ENCODE measurements at places on chromosomes 4 and X.

GRCh38 chrX:68808686-68809357 is 20.0 kb upstream of the EFNB1 start:
- peak; percentile 25 for DNase-seq

DNA sequence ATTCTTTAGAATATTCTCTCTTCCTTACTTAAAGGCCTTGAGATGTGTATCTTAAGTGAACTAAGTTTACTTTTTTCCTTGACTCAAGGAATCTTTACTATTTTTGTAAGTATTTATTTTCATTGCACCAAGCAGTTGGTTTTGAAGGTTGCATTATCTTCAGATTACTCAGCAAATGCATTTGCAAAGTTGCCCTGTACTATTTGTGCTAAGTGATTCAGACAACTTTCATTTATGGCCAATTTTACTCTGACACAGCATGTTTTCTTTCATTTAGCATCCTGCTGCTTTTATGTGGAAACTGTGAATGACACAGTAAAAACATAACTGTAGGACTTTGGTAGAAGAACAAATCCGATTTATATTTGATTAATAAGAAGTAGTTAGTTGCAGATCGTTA is 191.0 kb downstream of the CCSER1 start:
- DNase-seq, result peak; percentile 83

DNA sequence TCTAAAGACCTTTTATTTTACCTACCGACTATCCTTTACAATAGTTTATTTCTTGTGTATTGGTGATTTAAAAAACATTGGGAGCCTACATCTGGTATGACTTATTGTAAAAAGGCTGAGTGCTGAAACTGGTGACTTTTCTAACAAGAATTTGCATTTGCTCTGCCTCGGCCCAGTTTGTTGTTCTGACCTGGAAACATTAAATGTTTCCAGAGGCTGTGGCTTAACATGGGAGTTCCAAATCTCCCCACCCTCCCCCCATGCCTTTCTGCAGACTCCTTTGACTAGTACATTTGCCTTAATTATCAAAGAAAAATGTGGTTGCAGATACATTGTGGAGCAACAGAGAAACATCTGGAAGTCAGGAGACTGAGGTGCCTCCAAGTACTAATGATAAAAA is 39.8 kb downstream of the SPCS3 start:
- peak; percentile 84 for DNase-seq

GRCh38 chr4:158316264-158316663 is 106.0 kb downstream of the TMEM144 start:
- DNase-seq, result peak; percentile 40
